ENCODE measurements at places on chromosomes 4 and X.

GRCh38 chrX:75781611-75782010 is 3.4 kb downstream of the MAGEE2 start:
- DNase-seq = no peak

DNA sequence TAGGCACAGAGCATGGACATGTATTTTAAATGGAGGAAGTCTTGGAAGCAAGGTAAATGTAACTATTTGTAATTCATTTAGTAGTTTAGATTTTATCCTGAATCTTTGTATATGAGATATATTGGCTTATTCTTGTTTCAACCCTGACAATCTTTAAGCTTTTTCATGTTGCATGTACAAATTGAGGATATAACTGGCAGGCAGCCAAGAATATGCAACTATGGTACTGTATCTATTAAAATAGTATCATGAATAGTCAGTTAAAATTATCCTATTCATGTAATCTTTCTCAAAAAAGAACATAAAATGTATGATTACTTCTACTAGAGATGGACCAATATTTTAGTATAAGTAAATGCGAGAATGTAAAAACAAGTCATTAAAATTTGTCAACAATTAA is 1141.5 kb downstream of the PCDH18 start:
- DNase-seq = no peak

- no peak for DNase-seq
These were observed 125.5 kb downstream of the C4orf51 start for GRCh38 chr4:145805490-145805889.

- DNase-seq = no peak
These were observed 38.3 kb upstream of the NDP start for GRCh38 chrX:44011506-44011905.

GRCh38 chr4:56650262-56651055 is 30.6 kb downstream of the HOPX start:
- DNase-seq = no peak

DNA sequence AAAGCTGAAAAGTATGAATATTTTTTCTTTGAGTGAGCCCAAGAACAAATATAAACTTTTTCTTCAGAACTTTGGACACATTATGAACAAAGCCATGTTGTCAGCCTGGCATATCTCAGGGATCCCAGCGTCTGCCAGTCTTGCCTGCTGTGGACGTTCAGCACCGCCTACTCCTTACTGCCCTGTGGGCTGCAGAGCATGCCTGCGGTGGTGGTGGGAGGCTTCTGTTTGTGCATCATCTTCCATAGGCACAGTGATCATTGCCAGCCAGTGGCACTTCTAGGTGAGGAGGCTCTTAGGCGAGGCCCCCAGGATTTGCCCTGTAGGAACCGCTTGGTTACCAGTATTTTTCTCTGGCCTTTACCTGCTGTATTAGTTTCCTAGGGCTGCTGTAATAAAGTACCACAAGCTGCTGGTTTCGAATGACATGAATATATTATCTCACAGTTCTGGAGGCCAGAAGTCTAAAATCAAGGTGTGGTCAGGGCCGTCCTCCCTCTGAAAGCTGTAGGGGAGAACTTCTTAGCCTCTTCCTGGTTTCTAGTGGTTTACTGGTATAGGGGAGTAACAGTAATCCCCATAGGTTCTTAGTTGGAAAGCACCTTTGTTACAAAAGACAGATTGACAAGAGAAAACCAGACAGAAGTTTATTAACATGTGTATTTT is 15.4 kb downstream of the ANXA3 start:
- DNase-seq = no peak

- DNase-seq = no peak
These were observed 4.6 kb upstream of the CCNG2 start for GRCh38 chr4:77152421-77152820.

DNA sequence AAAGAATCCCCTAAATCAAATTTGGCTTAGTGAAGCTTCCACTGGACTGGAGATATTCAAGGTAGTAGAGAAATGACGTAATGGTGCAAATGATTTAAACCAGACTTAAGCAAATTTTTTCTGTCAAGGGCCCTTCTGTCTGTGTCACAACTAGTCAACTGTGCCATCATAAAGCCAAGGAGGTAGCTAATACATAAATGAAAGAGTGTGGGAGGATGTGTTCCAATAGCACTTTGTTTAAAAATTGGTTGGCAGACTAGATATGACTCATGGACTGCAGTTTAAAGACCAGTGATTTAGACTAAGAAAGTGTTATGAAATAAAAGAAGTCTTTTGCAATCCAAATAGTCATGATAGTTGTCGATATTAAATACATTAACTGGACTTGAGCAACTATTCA is 24.3 kb upstream of the TEX13C start:
- DNase-seq = no peak

All from NCI-H2081 treated with DMSO at 0.1 percent for 48 hours (cell line).